ENCODE measurements at places on chromosomes 7 and 10.

GRCh38 chr7:136049818-136050461 is 72.8 kb upstream of the MTPN start:
- DNase-seq, result no peak

GRCh38 chr10:116796910-116797513 is 52.3 kb upstream of the ENO4 start:
- peak; percentile 54 for DNase-seq

GRCh38 chr10:62424026-62424425 is 49.9 kb downstream of the ZNF365 start:
- DNase-seq, result no peak

DNA sequence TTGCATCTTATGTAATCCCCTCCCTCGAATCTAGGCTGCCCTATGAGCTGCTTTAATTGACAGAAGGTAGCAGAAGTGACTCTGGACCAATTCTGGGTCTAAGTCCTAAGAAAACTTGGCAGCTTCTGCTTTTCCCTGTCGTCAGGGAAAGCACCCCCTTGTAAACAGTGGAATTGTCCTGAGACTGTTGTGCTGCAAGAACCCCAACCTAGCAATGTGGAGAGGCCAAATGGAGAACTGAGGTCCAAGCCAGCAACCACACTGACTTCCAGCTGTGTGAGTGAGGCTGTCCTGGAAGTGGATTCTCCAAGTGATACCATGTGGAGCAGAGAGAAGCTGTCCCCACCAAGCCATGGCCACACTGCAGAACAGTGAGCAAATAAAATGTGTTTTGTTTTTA is 75.5 kb downstream of the ARHGAP22 start:
- no peak for DNase-seq

DNA sequence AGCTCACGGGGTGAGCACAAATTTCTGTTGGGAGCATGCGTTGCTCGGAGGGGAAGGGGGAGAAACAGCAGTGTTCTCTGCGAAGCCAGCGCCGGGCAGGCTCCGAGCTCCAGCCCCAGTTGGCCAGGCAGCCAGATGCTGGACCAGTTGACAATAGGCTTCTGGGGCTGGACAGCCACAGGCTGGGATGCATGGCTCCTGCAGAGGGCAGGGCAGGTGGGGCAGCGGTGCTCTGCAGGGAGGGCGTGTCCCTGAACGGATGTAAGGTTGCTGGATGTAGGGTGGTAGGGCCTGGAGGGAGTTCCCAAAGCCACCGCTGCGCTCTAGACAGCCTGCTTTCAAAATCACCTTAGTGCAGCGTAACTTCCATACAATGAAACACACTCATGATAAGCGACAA is 574.9 kb downstream of the GLRX3 start:
- no peak for DNase-seq

GRCh38 chr7:4638781-4639575 is 43.1 kb upstream of the FOXK1 start:
- DNase-seq, result no peak

DNA sequence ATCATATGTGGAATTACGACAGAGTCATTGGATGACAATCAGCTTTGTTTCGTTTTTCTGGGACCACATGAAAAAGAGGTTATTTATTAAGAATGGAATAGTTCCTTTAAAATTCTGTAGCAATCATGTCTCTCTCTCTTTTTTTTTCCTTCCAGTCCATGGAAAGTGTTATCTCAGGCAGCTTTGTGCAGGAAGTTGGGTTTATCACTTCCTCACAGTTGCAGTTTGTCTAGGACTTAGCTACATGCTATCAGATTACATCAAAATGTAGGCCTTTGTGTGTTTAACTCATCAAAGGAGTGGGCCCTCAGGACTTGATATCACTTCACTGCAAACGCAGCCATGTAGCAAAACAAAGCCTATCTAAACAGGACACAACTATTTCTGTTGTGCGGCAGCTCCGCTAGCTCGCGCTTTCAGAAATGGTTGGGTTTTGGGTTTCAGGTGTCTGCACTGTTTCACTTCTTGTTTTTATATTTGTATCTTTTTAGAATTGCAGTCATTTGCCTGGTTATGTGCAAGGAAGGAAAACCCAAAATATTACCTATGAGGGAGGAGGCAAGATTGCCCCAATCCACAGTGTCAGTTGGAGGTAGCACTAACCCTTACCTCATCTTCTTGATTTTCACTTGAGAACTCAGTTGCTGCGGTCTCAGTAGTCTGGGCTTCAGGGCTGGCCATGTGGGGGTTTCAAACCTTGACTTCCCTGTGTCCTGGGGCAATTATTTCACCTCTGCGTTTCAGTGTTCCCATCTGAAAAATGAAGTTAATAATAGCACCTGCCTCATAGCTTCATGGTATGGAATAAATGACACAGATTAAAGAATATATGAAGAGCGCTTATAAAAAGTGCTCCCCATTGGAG is 66.7 kb downstream of the HHEX start:
- DNase-seq, result no peak

GRCh38 chr7:38318803-38319416 is 45.5 kb upstream of the TARP start:
- no peak for DNase-seq

GRCh38 chr10:59965899-59966650 is 59.7 kb upstream of the CCDC6 start:
- no peak for DNase-seq

DNA sequence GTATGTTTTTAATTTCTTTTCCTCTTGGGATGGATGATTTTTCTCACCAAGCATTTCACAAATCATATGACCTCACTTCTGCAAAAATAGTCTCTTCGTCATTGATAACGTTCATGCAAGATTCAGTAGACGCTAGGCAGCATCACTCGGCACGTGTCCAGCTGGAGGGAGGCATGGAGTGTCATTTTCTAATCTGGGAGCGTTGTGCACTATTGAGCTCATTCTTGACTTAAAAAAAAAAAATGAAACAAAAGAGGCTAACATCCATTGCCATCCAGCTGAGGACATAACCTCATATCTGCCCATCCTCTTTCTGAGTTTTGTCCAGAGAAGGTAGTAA is 56.2 kb downstream of the COL17A1 start:
- DNase-seq, result no peak

GRCh38 chr10:72887043-72887442 is 6.5 kb upstream of the OIT3 start:
- no peak for DNase-seq

- DNase-seq, result no peak
Observed at GRCh38 chr10:117259279-117259678, 18.4 kb downstream of the SLC18A2 start.

DNA sequence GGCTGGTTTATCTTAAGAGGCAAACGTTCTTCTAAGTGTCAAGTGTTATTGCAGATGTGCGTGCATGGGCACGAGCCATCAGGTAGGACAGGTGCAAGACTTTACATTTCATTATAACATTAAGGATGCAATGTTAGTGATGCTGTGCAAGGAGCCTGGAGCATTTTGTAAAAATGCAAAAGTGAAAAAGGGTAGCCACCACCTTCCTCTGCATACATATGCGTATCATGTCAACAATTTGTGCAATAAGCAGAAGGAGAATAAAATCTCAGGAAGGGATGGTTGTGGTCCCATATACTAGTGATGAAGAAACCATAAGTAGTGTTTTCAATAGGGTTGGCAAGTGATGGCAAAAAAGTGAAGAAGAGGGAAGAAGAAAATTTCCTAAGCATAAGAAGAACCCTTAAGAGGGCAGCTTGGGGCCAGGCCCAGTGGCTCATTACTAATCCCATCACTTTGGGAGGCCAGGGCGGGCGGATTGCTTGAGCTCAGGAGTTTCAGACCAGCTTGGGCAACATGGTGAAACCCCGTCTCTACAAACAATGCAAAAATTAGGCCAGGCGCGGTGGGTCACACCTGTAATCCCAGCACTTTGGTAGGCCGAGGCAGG is 7.5 kb downstream of the PIK3AP1 start:
- no peak for DNase-seq

- no peak for DNase-seq
Observed at GRCh38 chr10:21873198-21873597, 130.3 kb downstream of the DNAJC1 start.

- DNase-seq, result no peak
Observed at GRCh38 chr10:127431525-127431924, 117.6 kb upstream of the NPS start.

DNA sequence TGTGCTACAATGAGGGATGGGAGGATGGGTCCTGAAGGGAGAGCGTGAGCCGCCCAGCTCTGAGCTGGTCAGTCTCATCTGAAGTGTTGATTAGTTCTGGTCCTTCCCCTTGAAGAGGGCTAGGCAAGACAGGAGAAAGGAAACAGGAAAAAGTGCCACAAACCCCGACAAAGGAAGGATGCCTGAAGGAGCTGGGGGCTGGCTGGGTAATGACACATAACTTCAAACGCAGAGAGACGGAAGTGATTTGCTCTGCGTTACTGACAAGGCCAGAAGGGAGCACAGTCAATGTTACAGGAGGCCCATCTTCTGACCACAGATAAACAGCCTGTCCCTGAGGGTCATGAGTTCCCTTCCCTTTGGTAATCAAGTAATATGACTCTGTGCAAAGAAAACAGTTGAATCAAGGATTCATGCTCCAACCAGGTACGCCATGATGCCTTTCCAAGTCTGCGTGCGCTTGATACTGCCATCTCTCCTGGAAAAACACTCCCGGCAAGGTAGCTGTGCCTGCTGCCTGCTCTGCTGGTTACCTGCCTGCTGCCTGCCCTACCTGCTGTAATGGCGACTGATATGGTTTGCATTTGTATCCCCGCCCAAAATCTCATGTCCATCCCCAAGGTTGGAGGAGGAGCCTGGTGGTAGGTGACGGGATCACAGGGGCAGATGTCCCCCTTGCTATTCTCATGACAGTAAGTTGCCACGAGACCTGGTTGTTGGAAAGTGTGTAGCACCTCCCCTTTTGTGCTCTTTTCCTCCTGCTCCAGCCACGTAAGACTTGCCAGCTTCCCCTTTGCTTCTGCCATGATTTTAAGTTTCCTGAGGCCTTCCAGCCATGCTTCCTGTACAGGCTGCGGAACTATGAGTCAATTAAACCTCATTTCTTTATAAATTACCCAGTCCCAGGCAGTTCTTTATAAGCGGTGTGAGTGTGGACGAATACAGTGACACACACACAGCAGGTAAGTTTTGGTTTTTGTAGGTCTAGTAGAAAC is 57.9 kb downstream of the GRB10 start:
- no peak for DNase-seq

DNA sequence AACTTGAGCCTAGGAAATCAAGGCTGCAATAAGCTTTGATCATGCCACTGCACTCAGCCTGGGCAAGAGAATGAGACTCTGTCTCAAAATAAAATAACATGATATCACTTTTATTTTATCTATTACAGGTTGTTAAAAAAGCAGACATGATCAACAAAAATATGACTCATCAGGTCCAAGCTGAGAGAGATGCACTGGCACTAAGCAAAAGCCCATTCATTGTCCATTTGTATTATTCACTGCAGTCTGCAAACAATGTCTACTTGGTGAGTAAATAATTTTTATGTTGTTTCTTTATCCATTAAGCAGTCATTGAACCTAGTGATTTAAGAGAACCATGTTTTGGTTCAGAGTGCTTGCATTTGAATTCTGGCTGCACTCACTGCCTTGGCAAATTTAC is 3.3 kb downstream of the MASTL start:
- DNase-seq, result no peak

DNA sequence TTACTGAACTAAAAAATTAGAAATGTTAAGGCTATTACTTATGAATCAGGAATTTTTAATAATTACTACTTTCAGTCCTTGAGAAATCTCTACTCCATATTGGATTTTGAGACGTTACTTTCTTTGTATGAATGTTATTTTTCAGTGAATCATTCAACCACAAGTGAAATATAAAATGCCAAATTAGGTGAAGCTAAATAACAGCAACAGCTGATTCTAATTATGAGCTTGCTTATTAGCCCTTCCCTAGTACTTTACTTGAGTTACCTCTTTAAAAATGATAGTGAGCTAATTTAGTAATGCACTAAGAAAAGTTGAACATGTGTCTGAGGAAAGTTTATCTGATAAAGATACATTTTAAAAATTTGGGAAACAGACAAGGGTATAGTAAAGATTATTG is 51.4 kb downstream of the PCGF5 start:
- no peak for DNase-seq

DNA sequence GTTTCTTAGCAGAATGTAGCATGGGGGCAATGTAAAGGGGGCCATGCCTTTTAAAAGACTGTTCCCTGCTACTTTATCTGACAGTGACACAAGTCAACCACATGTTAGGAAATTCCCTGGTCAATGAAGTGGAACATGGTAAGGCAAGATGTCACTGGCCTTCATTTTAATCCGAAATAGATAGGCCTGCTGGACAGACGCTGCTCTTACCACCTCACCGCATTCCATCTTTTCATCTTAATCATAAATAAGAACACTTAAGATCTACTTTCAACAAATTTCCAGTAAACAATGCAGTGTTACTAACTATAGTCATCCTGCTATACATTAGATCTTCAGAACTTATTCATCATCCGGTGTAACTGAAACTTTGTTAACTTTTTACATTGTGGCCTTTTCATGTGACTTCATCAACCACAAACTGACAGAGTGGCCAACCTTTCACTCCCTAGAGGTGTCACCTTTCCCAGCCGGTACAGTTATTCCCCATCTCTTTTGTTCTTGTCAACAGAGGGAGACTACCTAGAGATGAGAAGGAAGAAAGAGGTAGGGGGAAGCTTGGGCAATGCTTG is 15.6 kb downstream of the ASB4 start:
- DNase-seq, result peak; percentile 13

GRCh38 chr7:66776800-66777442 is 36.4 kb downstream of the RABGEF1 start:
- no peak for DNase-seq

- no peak for DNase-seq
Observed at GRCh38 chr7:128129224-128129864, 98.1 kb upstream of the LRRC4 start.

DNA sequence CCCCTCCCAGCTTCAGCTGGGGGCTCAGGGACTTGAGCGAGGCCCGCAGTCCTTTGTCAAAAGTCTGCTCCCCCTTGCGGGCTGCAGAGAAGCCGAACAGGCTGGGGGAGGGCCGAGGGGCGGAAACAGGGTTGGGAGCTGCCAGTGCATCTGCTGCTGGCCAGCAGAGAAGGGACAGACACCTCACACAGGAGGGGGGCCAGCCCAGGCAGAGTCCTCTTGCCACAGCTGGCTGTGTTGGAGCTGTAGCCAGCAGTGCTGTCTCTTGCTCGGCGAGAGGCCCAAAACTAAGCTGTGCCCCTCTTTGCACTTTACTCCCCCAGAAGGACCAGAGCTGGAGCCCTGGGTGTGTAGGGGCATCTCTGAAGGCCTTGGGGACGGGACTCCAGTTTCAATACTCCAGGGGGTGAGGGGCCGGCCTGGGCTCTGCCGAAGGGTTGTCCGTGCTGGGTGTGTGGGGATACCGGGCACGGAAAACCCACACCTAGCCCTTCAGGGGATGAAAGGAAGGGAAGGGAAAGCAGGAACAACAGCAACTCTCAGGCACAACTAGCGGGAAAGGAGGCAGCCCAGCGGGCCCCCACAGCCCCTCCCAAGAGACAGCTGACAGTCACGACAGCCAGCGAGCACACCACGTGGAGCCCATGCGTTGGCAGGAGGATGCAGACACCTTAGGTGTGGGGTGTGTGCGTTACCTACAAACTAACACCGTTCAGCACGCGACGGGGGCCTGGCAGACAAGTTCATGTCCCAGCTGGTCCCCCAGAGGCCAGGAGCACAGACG is 17.8 kb downstream of the YKT6 start:
- no peak for DNase-seq

- DNase-seq, result no peak
Observed at GRCh38 chr10:89241486-89242344, 9.9 kb downstream of the LIPA start.

All from stimulated activated CD8-positive, alpha-beta memory T cell treated with anti-CD3 and anti-CD28 coated beads, Interleukin-2, amount 100 ng/mL, for 48 hours (primary cell).